B cell (primary cell): ENCODE measurements at places on chromosomes 6 and 20.

GRCh38 chr6:159086033-159086618 is 41.3 kb upstream of the TAGAP start:
- no peak for DNase-seq

DNA sequence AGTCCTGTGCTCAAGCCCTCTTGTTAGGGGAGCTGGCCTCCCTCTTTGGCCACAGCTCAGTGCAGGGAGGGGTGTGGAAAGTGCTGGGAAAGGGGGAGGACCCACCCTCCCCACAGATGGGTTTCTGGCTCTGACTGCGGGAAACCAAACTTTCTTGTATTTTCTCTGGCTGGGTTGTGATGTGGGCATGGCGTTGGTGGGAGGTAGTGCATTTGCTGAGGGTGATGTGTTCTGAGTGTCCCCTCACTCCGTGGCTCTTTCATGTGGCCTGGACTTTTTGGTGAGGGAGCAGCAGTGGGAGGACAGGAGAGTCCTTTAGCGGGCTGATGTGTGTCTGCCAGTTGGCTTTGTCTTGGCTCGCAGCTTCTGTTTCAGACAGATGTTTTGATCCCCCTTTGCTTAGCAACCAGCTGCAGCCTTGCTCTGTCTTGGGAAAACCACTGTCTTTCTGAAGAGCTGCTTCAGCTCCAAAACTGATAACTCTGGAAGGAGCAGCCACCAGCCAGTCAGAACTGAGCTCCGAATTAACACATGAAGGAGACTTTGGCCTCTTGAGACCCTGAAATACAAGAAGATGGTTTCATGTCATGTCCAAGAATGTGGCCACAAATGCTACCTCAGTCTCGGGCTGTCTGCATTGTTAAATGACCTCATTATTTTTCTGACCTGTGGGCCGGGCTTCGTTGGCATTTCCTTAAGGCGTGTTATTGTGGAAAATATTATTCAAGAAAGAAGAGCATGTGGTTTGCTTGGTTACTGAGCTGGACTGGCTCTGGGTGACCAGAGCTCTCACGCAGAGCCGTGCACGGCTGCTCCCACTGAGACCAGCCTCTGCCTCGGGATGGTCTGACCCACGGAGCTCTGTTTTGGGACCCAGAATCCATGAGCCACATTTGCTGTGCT is 21.5 kb downstream of the SYNJ2 start:
- no peak for DNase-seq

GRCh38 chr6:116102873-116103272 is 2.2 kb downstream of the NT5DC1 start:
- no peak for DNase-seq

GRCh38 chr6:151701911-151702562 is 105.4 kb upstream of the ESR1 start:
- DNase-seq = peak; percentile 55

DNA sequence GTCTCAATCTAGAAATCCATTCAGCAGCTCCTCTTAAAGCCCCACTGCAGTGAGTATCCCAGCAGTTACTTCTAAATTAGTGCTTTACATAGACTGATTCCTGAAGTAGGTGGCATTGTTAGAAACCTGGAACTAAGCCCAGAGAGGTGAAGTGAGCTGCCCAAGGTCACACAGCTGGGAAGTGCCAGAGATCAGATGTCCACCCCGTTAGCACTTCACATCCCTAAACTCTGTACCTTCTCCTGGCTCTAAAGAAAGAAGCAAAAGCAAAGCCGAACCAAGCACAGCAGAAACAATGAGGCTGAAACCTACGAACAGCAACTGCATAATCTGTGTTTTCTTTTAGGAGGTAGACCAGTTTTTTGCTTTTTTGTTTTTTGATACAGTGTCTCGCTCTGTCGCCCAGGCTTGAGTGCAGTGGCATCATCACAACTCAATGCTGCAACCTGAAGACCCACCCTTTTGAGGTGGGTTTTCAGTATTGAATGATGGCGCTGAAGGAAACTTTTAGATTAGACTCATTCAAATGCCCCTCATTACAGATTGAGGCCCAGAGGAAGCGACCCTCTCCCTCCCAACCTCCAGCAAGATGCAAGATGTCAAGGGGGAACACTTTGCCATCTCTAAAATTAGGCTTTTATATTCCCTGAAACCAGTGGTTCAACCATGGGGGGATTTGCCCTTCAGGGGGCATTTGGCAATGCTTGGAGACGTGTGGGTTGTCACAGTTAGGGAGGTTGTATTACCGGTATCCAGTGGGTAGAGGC is 3.2 kb upstream of the ZMYND8 start:
- peak; percentile 28 for DNase-seq

- no peak for DNase-seq
Measured at GRCh38 chr6:13947611-13948178, 22.9 kb downstream of the RNF182 start.

- no peak for DNase-seq
Measured at GRCh38 chr20:42949950-42950349, 239.8 kb downstream of the PTPRT start.

GRCh38 chr6:24927985-24928745 is 7.6 kb downstream of the RIPOR2 start:
- DNase-seq = no peak

GRCh38 chr20:37220731-37221130 is 40.9 kb downstream of the GHRH start:
- no peak for DNase-seq

DNA sequence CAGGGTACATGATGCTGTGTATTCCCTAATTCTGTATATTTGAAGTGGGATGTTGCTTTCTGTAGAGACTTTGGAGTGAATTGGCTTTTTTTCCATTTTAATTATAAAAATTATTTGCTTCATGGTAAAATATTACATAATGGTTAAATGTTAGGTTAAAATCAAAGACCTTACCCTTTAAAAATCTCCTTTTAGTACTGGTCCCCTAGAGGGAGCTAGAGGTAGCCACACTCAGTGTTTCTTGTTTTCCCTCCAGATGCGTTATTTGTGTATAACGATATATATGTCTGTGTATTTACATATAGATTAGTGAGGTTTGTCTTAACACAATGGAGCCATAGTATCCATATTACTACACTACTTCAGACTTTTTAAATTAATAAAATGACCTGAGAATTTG is 146.7 kb downstream of the PLCB4 start:
- DNase-seq = no peak

GRCh38 chr6:154241581-154241980 is 115.0 kb downstream of the IPCEF1 start:
- no peak for DNase-seq

DNA sequence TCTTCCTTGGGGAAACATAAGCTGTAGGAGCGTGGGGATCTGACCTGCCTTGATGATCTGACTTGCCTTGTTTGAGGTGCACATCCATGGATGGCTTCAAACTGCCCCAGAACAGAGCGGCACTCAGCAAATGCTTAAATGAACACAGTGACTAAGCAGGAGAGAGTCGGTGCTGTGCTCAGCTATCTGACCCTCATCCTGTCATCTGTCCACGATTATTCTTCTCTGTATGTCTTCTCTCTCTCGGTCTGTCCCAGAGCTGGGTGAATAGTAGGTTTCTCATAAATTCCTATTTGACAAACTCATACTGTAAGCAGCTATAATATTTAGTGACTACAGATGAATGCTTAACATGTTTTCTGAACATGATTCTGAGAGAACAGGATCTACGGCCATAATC is 37.3 kb downstream of the TRAM2 start:
- no peak for DNase-seq

- DNase-seq = peak; percentile 14
Measured at GRCh38 chr6:3209114-3210023, 18.1 kb downstream of the TUBB2B start.

- no peak for DNase-seq
Measured at GRCh38 chr6:169592558-169592957, 109.3 kb downstream of the WDR27 start.

- no peak for DNase-seq
Measured at GRCh38 chr6:76992553-76992952, 470.7 kb downstream of the HTR1B start.
